Thymus (tissue), 14 donors: ENCODE measurements at places on chromosomes 13 and 19.
A peak's percentile ranks its signal among the peaks of the same experiment; 100 is the strongest.

DNA sequence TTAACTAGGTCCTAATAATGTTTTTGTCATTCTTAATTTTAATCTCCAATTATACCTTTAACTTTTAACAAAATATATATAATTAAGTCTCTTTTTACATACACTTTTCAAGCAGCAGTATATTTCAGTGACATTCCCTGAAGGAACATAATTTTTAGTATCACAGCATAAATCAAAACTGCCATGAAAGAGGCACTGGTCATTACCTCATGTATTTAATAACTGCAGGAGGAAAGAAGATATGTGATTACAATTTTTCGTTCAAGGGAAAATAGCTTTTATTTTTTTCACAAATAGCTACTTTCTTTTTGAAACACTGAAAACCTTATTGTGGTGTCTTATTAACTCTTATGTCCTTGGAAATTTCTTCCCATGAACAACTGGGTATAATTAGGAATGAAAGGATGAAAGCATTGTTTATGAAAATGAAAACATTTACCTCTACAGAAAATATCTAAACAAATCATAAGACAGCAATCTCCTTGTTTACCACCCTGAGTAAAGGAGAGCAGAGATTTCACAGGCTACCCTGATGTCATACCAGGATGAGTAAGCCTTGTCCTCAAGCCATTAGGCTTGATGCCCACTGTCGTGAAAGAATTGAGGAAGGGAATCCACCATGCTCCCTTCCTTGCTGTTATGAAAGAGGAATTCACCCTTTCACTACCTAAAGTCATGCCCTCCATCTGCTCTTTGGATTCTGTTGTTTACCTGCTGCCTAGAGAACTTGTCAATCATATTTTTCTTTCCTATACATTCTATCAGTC is 877.2 kb upstream of the PCDH20 start:
- DNase-seq: no peak

DNA sequence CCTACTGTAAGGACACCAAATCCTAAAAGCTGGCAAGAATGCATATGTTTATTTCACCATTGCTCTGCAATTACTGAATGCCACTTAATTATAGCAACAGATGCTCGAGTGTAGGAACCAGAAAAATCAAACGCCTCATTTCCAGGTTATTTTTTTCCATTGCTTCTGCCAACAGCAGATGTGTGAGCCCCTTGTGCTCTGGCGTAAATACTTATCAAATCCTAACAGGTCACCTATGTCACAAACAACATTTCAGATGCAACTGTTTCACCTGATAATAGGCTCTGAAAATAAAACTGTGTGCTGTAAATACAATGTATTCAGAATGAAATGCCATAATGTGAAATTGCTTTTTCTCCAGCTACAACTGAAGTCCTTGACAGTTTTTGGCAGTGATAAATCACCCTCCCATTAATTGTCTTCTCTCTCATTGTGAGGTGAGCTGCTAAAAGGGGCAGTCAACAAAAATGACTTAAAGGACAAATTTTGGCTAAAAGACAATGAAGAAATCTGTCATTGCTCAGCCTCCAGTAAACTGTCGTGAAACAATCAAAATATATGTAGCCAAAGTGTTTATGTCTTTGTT is 344.0 kb downstream of the DACH1 start:
- DNase-seq: no peak

- no peak for DNase-seq
Measured at GRCh38 chr13:86559901-86560300, 760.7 kb upstream of the SLITRK6 start.

DNA sequence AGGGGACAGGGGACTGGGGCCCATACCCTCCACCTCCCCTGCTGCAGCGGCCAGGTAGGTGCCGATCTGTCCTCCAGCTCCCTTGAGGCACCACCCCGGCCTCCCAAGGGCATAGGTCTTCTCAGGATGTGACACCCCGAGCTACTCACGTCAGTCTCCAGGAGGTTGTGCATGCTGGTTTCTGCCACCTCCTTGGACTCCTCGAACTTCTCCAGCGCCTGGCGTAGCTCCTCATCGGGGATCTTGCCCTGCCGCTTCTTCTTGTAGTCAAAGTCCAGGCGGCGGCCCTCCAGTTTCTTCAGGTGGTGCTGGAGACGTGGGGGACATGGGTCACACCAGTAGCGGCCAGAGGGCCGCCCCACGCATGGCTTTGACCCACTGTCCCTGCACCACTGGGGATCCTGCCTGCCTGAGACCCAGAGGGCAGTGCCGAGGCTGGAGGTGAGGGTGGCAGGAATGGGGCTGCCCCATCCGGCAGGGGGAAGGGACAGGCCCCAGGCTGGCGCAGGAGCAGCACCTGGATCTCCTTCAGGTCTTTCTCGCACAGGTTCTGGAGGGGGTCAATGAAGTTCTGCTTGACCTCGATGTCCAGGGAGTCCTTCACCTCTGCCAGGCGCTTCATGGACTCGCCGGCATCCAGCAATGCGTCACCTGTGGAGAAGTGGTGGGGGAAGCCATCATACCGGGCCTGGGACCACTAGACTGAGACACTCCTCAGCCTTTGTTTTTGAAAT is 20.4 kb downstream of the MPND start:
- DNase-seq: no peak

DNA sequence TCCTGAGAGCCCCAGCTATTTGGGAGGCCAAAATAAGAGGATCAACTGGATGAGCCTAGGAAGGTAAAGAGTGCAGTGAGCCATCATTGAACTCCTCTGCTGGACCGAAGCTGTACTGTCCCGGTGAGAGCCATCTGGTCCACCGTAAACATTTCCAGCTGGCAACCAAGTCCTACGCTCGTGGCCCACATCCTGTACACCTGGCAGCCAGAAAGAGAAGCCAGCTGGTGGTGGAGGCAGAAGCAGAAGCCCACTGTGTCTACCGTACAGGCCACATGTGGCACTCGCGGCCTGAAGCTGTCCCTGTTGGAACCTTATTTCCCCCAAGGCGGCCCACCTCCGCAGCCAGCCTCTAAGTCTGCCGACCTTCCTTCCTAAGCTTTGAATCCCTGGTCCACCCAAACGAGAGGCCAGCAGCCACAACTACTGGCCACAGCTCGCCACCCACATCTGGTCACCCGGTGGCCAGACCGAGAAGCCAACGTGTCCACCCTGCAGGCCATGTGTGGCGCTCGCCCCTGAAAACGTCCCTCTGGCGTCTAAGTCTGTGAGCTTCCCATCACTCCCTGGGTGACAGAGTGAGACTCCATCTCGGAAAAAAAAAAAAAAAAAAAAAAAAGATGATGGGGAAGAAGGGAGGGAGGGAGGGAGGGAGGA is 14.2 kb upstream of the ZNF91 start:
- DNase-seq: no peak

GRCh38 chr13:114110091-114110829 is 22.2 kb downstream of the RASA3 start:
- no peak for DNase-seq

DNA sequence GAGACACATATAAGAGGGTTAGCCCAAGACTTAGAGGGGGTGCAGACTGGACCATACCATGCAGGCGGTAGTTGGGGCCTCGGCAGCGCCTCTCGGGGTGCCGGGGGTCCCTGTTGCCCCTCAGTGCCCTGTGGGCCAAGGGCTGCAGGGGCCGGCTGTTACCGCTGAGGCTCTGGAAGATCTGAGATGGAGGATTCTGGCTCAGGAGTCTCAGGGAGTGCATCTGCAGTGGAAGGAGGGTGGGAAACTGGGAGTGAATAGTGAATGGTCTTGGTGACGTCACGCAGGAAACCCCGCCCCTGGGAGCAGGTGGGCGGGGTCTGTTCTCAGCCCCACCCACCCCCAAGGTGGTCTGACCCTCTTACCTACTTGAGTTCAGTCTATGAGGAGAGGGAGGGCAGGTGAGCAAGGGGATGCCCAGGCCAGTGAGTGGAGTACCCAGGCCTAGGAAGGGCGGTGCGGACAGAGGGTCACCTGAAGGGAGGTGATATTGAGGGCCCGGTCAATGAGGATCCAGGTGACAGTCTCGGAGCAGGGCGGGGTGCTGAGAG is 1.7 kb upstream of the DBP start:
- no peak for DNase-seq

DNA sequence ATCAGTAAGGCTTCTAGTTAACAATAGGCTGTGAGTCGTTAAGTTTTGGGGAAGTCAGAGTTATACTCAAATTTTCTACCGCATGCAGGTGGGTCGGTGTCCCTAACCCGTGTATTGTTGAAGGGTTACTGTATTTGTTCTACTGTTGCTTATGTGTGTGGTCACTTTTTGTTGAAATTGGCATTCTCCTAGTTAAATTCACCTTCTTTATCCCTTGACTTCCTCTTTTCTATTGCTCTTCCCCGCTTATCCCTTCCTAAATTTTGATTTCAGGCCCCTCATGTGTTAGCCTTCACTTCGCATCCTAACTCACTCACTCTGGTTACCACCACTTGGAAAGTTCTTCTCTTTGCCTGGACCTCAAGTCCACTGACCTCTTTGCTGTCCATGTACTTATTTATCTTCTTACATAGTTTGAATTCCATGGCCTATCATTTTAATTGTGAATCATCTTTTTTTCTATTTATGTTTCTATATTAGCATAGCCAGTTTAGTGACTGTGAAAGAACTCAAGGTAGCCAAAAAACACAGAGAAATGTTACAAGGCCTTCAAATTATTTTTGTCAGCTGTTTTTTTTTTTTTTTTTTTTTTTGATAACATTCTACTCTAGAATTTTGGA is 52.9 kb downstream of the NDFIP2 start:
- DNase-seq: no peak

GRCh38 chr19:13283871-13284270 is 133.7 kb downstream of the IER2 start:
- DNase-seq: no peak

GRCh38 chr19:2841855-2842574 is 740 bp downstream of the ZNF555 start:
- DNase-seq: no peak

GRCh38 chr13:49022472-49023144 is 46.9 kb downstream of the FNDC3A start:
- DNase-seq: no peak

- no peak for DNase-seq
Measured at GRCh38 chr13:62556978-62557377, 1141.3 kb upstream of the PCDH20 start.

- DNase-seq: no peak
Measured at GRCh38 chr19:9436358-9436757, 985 bp upstream of the ZNF266 start.

DNA sequence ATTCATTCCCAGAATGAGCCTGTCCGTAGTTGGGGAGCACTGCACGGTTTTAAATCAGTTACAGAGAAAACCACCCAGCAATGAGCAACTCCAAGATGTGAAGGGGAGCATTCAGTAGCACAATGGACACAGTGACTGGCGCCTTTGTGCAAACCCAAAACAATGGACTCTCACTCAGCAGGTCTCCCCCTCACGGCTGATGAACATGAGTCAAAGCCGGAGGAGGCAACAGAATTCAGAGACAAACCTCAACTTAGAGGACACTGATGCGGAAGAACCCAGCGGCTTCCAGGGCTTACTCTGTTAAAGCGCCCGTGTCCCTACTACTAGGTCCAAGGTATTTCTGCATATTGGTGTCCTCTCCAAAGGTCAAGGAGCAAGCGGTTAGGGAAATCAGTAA is 17.7 kb downstream of the PLEKHF1 start:
- DNase-seq: no peak

DNA sequence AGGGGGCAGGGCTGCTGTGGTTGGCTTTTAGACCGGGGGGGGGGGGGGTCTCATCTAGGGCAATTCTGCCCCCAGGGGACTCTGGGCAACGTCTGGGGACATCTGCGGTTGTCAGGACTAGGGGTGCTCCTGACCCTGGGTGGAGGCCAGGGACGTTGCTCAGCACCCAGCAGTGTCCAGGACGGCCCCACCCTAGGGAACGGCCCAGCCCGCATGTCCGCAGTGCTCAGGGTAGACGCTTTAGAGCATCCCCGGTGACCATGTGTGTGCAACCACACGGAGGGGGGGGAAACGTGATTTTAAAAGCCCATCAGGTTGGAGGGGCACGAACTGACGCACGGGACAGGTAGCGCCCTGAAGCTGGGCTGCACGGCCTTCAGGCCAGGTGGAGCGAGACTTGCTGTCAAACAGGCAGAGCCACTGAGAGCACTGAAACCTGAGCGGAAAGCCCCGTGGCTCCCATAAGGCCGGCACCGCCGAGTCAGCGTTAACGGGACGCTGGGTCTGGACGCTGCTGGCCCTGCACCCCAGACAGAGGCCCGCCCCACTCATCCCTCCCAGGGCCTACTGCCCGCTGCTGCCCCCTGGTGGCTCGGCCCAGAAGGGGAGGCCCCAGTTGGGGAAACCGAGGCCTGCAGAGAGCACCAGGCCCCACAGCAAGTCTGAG is 8.3 kb downstream of the CACTIN start:
- DNase-seq: peak; percentile 18

- peak; percentile 26 for DNase-seq
Measured at GRCh38 chr13:52738719-52739467, 727 bp downstream of the CNMD start.

DNA sequence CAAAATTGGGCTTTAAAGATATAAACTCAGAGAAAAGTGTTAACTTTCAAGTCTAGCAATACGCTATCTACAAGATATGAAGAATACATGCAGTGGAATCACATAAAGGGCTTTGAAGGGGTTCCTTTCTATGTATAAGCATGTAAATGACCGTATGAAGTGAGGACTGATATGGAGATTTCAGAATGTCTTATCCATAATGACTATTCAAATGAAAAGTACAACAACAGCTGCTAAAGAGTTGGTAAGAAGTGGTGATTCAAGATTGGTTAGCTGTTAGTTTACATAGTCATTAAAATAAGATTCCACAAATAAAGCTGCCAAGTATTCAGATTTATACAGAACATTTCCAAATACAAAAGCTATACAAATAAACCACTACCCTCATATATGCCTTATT is 153.4 kb upstream of the STARD13 start:
- DNase-seq: no peak

DNA sequence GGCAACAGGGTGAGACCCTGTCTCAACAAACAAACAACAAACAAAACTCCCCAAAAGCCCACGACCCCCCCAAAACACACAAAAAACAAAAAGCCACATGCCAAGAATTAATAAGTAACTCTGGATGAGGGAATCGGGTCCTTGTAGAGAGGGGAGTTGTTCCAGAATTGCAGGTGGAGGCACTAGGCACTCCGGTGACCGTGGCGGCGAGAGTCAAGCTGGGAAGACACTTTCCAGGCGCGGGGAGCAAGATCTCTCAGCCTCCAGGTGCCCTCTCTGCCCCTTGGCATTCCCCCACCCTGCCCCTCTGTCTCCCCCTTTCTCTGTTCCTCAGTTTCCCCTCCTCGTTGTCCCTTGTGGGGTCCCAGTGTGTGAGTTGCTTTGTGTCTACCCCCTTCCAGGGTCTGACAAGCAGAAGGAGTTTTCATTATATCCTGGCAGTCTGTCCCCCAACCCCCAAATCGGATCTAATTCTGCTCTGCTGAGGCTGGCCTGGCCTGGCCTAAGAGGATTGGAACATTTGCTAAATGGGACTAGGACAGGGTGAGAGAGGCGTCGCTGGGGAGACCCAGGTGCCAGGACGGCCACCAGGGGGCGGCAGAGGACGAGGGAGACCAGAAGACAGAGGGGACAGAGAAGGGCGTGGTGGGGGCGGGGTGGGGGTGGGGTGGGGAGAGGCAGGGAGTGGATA is 8.3 kb upstream of the CRX start:
- DNase-seq: peak; percentile 41

GRCh38 chr13:45315520-45316167 is 25.3 kb downstream of the TPT1 start:
- DNase-seq: no peak
